ENCODE measurements at places on chromosomes 11 and 22.
A peak's percentile ranks its signal among the peaks of the same experiment; 100 is the strongest.

GRCh38 chr11:16211407-16211806 is 144.9 kb downstream of the SOX6 start:
- no peak for DNase-seq

DNA sequence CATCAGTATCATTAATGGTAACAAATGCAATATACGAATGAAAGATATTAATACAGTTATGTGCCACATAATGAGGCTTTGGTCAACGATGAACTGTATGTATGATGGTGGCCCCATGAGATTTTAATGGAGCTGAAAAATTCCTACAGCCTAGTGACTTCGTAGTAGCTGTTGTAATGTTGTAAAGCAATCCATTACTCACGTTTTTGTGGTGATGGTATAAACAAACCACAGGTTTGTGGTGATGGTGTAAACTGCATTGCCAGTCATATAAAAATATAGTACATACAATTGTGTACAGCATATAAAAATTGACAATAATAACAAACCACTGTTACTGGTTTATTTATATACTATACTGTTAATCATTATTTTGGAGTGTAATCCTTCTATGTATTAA is 27.4 kb upstream of the GRIA4 start:
- no peak for DNase-seq

DNA sequence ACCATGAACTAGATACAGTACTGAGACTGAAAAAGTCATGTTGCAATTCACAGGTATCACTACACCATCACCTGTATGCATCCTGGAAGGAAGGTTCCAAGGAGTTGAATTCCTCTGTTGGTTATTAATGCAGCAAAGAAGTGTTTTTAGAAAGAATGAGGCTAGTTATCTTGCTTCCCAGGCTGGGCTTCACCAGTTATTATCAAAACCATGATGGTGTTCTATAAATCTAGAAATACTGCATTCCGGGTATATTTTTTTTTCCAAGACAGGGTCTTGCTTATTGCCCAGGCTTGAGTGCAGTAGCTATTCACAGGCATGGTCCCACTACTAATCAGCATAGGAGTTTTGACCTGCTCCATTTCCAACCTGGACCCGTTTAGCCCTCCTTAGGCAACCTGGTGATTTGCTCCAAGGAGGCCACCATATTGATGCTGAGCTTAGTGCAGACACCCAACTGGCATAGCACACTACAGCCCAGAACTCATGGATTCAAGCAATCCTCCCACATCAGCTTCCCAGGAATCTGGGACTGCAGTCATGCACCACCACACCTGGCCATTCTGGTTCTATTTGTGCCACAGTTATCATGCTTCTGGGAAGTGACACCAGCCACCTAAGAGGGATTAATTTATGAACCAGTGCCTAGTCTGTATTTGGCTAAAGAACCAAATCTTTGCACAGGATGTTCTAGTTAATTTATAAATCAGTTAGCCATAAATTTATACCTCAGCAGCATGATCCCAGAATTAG is 1.6 kb upstream of the MPEG1 start:
- DNase-seq = no peak

GRCh38 chr11:64539711-64540427 is 51.2 kb upstream of the SLC22A12 start:
- no peak for DNase-seq

GRCh38 chr11:71192629-71193028 is 59.7 kb downstream of the SHANK2 start:
- DNase-seq = no peak

- DNase-seq = no peak
These were observed 91.0 kb downstream of the SERGEF start for GRCh38 chr11:17921659-17922415.

- no peak for DNase-seq
These were observed 110.2 kb downstream of the ANO3 start for GRCh38 chr11:26442131-26442530.

DNA sequence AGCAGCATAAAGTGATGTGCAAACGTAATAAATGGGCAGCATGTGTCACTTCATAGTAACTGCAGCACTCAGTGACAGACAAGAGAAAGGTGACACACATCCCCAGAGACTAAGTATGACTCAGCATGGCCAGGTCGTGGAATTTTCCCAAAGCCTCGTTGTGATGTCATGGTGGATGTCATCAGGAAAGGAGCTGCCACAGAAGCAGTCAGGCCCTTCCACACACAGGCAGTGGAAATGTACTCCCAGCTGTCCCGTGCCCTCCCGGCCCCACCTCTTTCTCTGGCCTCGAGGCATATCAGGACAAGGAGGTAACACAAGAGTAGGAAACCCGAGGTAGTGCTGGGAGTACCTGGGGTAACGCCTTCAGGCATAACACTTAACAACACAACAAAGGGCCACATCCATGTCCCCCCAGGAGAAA is 8.1 kb downstream of the PC start:
- peak; percentile 19 for DNase-seq

- DNase-seq = no peak
These were observed 264.4 kb downstream of the DDX10 start for GRCh38 chr11:108929241-108929640.

DNA sequence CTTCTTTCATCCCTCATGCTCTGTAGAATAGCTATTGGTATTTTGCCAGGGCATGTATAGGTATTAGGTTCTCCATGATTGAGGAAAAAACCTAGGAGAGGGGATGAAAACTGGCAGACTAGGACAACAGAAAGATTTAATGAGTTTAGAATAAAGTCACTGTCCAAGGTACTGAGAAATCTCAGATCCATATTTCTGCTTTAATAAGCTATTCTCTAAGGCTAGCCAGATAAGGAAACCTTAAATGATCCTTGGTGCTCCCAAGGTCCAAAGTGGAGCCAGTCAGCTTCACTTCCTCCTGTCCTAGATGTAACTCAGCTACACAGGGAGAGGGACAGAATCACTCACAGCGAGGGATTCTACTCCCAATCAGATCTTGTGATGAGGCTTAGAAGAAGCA is 13.7 kb upstream of the CSNK2A3 start:
- DNase-seq = no peak

GRCh38 chr11:122668562-122669090 is 13.1 kb downstream of the UBASH3B start:
- DNase-seq = peak; percentile 47

GRCh38 chr11:83691451-83691950 is 405.3 kb upstream of the CCDC90B start:
- DNase-seq = no peak

DNA sequence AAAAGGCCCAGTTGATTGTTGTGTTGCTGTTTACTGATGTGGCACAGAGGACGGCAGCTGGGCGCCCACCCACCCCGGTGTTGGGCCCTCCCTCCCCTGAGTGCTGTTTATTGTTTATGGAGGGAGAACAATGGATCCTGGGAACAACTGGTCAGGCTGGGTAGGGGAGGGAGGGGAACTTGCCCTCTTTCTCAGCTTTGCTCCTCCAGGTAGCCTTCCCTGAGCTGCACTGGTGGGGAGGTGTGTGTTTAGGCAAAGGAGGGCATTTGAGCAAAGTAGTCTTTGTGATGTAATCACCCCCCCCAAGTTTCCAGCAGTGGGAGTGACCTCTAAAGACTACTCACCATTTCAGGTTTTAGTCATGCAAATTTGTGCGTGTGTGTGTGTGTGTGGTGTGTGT is 1035.3 kb downstream of the NTM start:
- no peak for DNase-seq

GRCh38 chr11:133202816-133203215 is 329.5 kb downstream of the OPCML start:
- DNase-seq = no peak

DNA sequence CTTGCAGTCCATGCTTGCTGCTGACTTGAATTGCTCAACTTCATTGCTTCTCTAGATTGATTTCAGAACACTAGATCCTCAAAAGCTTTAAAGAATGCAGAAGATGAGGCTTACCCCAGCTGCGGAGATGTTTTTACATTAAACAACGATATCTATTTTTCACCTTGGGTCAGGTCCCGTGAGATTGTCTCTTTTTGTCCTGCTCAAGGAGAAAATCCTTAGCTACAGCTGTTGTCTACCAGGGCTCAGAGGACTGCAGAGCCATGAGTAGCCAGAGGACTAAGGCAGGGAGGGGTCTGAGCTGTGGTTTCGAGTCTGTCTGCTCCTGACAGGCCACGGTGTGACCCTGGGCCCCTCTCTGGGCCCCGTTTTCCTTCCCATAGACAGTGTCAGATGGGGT is 51.4 kb downstream of the PKNOX2 start:
- no peak for DNase-seq

DNA sequence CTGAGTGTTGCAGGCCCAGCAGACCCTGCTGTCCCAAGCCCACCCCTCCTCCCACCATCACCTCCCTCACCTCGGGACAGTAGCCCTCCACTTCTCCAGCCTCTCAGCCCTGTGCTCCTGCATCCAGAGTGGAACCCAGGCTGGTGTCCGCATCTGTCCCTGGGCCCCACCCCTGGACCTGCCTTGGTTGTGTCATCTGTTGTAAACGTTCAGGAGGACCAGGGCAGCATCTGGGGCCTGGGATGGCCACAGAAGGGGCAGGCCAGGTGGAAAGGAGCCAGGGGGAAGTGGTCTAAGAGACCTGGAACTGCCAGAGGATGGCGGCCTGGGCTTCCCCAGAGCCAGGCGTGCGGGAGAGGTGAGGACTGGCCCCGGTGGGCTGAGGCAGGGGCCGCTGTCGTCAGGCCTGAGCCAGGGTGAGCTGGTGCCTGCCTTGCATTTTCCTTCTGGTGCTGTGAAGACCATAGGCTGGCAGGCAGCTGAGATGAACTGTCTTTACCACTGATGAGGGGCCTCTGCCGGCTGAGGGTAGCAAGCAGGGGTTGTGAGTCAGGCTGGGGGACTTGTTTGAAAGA is 26.1 kb upstream of the MGAT3 start:
- DNase-seq = no peak

- DNase-seq = no peak
These were observed 26.1 kb upstream of the SLC25A1 start for GRCh38 chr22:19204640-19205039.

DNA sequence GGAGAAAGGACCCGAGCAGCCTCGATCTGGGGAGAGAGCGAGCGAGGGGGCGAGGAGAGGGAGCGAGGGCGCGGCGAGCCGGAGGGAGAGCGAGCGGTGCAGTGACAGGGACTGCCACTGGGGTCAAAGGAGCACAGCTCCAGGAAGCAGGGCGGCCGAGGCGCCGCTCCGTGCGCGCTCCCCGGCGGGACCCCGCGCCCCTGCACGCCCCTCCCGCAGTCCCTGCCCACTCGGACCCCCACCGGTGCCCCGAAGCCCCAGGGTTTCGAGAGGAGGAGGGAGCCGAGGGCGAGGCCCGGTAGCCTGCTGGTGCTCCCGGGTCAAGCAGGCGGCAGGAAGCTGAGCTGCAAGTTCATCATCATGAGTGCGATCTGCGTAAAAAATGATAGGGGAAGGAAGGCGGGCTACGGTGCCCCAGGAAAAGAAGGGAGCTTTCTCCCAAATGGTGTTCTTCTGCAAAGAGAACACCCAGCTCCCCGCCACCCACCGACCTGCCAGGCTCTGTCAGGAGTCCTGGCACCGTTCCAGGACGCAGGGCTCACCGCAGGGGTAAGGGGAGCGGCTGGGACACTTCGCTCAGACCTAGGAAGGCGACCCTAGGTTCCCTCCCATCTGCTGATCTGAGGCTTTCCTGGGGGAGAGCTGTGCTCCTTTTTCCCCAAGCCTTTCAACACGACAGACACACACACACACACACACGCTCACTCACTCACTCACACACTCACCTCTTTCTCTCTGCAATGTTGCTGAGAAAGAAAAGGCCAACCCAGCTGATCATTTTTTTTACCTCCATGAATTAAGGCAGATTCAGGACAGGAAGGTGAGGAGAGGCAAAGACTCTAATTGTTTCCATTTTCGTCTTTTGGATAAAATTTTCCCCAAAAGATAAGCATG is at the start of gene MPPED2:
Gene MPPED2 (minus strand): TSS at position 103 of the 894 bp plus-strand sequence. CDS start 5,980 bp downstream, outside the sequence.
- no peak for DNase-seq

- DNase-seq = no peak
These were observed 88.0 kb downstream of the ZBTB16 start for GRCh38 chr11:114147375-114148012.

- no peak for DNase-seq
These were observed 47.7 kb downstream of the LRFN4 start for GRCh38 chr11:66904561-66904960.

GRCh38 chr11:82796998-82797961 is 63.6 kb upstream of the FAM181B start:
- no peak for DNase-seq

- DNase-seq = no peak
These were observed 14.2 kb upstream of the TALDO1 start for GRCh38 chr11:733072-733471.

- no peak for DNase-seq
These were observed 70.0 kb upstream of the FAT3 start for GRCh38 chr11:92154611-92155010.

GRCh38 chr11:12282676-12283075 is 94.7 kb upstream of the PARVA start:
- DNase-seq = no peak

GRCh38 chr11:119472186-119472855 is 49.3 kb upstream of the THY1 start:
- DNase-seq = no peak

DNA sequence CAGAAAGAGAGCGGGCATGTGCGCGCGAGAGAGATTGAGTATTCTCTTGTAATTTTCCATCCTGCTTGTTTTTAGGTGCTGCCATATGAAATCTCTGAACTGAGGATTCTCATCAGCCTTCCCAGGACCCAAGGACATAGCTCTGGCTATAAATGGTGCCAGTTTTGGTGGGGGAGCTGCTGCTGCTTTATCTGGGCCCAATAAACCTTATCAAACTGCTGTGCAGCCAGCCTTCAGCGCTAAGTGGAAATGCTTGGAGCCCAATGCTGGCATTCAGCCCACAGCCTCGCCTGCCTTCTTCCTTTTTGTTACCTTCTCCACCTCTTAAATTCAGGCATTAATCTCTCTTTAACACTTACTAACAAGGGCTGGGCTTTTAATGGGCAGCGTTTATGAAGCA is 2.4 kb upstream of the ZBTB16 start:
- no peak for DNase-seq

GRCh38 chr11:111494040-111494439 is 18.1 kb downstream of the BTG4 start:
- DNase-seq = no peak

Measured in NCI-H2029 (cell line).